ENCODE measurements at places on chromosomes 4 and X.

- DNase-seq = no peak
These were observed 644.4 kb downstream of the STPG2 start for GRCh38 chr4:97498875-97499274.

DNA sequence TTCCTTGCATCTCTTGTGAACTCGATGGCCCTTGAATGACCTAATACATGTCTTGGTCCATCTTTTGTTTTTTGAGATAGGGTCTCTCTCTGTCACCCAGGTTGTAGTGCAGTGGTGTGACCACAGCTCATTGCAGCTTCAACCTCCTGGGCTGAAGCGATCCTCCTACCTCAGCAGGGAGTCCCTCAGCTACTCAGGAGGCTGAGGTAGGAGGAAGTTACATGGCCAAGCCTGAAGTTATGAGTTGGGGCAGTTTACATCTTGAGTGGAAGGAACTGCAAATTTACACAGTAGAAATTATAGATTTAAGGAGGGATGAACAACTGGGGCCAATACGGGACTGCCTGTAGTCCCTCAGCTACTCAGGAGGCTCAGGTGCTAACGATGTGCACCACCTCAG lies 97.2 kb upstream of the METTL14 start:
- no peak for DNase-seq

GRCh38 chr4:94668724-94669123 lies 89.0 kb upstream of the BMPR1B start:
- DNase-seq = no peak

GRCh38 chr4:120749445-120750151 lies 172.9 kb downstream of the PRDM5 start:
- no peak for DNase-seq

- no peak for DNase-seq
These were observed 205.1 kb downstream of the AWAT2 start for GRCh38 chrX:69844636-69845035.

GRCh38 chr4:21415728-21416127 lies 532.8 kb downstream of the KCNIP4 start:
- no peak for DNase-seq

- no peak for DNase-seq
These were observed 194.5 kb upstream of the EDA2R start for GRCh38 chrX:66833426-66833825.

DNA sequence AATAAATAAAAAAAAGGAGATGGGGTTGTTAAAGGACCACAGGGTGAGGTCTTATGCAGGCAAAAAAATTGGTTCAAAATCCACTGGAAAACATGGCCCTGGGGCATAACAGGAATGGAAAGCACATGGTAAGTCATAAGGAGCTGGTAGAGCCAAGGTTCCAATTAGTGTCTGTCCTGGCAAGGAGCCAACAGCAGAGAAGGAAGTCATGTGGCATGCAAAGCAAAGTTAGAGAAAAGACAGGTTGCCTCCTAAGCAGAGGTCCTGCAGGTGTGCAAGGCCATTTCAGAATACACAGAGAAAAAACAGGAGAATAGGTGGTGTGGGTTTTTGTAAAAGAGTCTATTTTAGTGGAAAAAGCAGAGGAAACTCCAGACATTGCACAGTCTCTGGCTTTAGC lies 1881.7 kb downstream of the ARAP2 start:
- DNase-seq = no peak

DNA sequence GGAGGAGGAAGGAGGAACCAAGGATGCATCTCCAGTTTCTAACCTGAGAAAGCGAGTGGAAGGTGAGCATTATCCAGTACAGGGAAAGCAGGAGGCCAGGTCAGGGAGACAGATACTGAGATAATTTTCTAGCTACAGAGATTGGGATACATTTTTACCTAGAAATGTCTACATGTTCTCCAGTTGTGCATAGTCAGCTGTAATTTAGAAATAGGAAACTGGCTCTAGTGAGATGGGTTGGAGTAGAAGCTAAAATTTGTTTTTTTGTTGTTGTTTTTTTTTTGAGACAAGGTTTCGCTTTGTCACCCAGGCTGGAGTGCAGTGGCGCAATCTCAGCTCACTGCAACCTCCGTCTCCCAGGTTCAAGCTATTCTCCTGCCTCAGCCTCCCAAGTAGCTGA lies 71.3 kb downstream of the FNIP2 start:
- DNase-seq = no peak

DNA sequence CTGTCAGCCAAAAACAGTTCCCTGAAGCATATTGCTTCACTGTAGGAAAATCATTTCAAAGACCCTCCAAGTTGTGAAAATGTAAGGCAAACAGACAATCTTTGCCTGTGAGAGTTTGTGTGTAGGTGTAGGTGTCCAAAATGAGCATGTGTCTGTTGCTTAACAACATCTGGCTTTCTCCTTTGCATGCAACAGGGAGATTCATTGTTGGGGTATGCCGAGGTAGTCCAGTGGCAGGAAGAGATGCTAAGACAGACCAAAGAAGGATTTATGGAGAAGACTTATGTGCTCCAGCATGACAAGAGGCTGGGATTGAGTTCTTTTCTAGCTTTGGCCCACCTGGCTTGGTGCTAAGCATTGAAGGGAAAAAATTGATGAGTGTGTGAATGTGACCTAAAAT lies 29.8 kb upstream of the SMAD1 start:
- DNase-seq = peak; percentile 0

Data from AG10803 (cell line).